Peyer's patch (tissue), 4 donors: ENCODE measurements at places on chromosomes 5 and 9. TPM values are rescaled to one million over a fixed set of nuclear protein-coding genes. Genes with fewer than 3 reads are reported as not detected.

- no peak for DNase-seq
- H3K27me3 ChIP-seq, result no peaks in the 10 kb centered on the region
- H3K27ac ChIP-seq, result no peak overlapping the region
- no peak overlapping the region for H3K4me3 ChIP-seq
- H3K4me1 ChIP-seq, result no peaks in the 10 kb centered on the region
These were observed 244.9 kb upstream of the IRX1 start for GRCh38 chr5:3350781-3351180.

DNA sequence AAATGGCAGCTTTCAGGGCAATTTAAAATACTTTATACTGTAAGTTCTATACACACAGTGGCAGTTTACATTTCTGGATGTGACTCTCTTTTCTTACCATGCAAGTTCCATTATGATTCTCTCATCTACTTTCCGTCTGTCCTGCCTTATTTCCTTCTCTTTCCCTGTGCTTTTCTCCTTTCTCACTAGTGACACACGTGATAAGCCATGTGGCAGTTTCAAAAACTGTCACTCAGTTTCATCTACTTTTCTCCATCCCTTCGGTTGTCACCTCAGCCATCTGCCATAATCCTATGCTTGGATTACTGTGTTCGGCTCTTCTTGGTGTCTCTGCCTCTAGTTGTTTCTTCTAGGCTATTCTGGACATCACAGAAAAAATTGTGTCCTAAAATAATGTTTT is 46.8 kb upstream of the ATG10 start:
- no peak overlapping the region for H3K27ac ChIP-seq
- H3K27me3 ChIP-seq, result no peaks in the 10 kb centered on the region
- H3K4me3 ChIP-seq, result no peak overlapping the region
- no peaks in the 10 kb centered on the region for H3K4me1 ChIP-seq
- H3K36me3 ChIP-seq, result no peaks in the 10 kb centered on the region

DNA sequence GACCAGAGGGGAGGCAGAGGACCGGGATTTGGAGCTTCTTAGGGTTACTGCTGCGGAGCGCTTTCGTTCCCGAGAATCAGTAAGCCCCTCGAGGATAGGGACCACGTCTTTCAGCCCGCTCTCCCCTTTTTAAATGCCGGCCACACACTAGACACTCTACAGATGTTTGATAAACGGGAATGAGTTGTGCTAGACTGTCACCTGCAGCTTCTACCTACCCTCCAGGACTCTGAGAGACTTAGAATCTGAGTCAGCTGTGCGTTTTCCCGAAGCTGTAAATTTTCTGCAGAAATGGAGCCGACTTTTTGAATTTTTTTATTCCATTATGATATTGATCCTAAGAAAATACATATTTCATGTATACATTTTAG is 670 bp downstream of the CCDC171 start:
- DNase-seq, result no peak
- H3K27me3 ChIP-seq, result no peaks in the 10 kb centered on the region

Gene PCDHGC4
- 1.7 TPM for total RNA-seq

Gene C1QTNF2
- total RNA-seq, result not detected

- no peak overlapping the region for H3K4me3 ChIP-seq
- no peak overlapping the region for H3K27ac ChIP-seq
- H3K4me1 ChIP-seq, result peaks cover 50% of the 10 kb centered on the region
- H3K36me3 ChIP-seq, result no peaks in the 10 kb centered on the region
- no peak for DNase-seq
- H3K27me3 ChIP-seq, result peaks cover 66% of the 10 kb centered on the region
These were observed 1.3 kb downstream of the PRDM12 start for GRCh38 chr9:130665431-130666392.

Gene TLX3
- total RNA-seq, result not detected

DNA sequence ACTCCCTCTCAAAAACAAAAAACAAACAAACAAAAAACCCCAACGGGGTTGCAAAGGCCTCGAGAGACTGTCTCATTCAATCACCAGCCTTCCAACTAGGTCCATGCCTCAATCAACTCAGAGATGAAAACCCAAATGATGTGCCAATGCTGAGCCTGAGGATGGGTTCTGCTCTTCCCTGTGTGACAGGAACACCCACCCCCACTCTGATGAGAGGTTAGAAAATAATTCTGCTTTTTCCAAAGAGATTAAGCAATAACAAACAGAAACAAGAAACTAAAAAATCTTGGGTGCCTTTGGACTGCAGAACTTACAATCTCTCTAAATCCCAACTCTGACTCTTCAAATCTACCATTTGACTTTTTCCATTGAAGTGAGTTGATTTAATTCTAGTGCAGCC is 25.5 kb upstream of the FBP1 start:
- H3K4me3 ChIP-seq, result no peak overlapping the region
- no peak for DNase-seq
- H3K27me3 ChIP-seq, result no peaks in the 10 kb centered on the region
- no peak overlapping the region for H3K27ac ChIP-seq
- H3K36me3 ChIP-seq, result no peaks in the 10 kb centered on the region

DNA sequence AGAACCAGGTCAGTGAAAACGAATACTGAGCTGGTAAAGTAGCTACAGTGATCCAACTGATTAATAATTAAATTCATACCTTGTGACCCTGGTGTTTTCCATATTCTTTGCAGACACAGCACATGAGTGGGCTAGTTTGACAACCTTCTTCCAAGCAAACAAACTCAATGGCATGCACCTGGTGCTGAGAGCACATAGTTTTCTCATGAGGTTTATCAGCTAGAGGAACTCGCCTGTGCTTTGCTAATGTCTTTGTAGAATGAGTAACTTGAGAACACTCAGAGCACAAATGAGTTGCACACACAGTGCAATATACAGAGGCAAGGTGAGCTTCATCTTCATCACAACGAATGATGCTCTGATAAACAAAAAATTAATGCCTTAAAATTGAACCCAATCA is 12.6 kb downstream of the TRIM23 start:
- H3K27me3 ChIP-seq, result no peaks in the 10 kb centered on the region
- no peaks in the 10 kb centered on the region for H3K36me3 ChIP-seq
- no peak for DNase-seq
- H3K4me3 ChIP-seq, result no peak overlapping the region
- no peak overlapping the region for H3K27ac ChIP-seq

DNA sequence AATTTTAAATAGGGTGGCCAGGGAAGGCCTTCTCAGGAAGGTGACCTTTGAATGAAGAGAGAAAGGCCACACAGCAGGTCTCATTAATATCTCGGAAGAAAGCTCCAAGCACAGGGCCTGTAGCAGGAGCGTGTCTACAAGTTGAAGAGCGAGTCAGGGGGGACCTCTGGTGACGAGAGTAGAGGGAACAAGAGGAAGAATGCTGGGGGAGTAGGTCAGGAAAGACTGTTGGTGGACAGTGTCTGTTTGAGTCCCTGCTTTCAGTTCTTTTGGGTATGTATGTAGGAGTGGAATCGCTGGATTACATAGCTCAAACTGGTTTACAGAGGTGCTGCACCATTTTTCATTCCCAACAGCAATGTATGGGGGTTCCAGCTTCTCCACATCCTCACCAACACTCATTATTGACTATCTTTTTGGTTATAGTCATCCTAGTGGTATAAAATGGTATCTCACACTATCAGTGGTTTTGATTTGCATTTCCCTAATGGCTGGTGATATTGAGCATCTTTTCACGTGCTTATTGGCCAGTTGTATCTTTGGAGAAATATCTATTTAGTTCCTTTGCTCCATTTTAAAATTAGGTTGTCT is 55.8 kb downstream of the NUP214 start:
- H3K36me3 ChIP-seq, result peaks cover 58% of the 10 kb centered on the region
- H3K4me3 ChIP-seq, result no peak overlapping the region
- no peak for DNase-seq
- H3K27me3 ChIP-seq, result no peaks in the 10 kb centered on the region

DNA sequence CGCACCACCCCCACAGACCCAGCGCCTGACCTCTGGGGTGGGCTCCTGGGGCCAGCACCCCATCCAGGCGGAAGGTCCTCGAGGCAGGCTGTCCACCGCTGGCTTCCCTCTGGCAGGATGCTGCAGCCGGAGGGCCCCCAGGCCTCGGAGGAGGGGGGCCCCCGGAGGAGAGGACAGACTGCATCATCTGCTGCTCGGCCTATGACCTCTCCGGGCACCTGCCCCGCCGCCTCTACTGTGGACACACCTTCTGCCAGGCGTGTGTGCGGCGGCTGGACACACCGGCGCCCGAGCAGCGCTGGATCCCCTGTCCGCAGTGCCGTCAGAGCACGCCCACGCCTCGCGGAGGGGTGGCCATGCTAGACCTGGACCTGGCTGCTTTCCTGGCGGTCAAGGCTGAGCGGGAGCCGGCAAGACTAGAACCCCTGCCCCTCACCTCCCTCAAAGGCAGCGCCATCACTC is 1.2 kb downstream of the RNF224 start:
- H3K36me3 ChIP-seq, result no peaks in the 10 kb centered on the region
- H3K27ac ChIP-seq, result no peak overlapping the region
- peaks cover 8% of the 10 kb centered on the region for H3K4me1 ChIP-seq
- H3K27me3 ChIP-seq, result no peaks in the 10 kb centered on the region

DNA sequence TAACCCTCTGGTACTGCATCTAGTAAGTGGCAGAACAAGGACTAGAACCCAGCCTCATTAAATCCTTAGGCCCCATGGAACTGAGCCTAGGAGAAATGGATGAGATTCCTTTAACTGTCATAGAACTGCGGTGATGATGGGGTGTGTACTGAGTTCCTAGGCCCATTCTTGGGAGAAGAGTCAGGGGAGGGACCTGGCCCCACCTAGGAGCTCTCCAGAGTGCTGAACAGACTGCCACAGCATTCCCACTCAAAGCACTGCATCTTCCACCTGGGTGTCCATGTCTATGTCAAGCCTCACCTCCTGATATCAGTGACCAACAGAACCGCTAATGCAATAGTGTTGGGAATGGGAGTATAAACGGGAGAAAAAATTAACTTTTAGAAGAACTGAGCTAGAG is 36.6 kb downstream of the TTLL11 start:
- DNase-seq, result no peak
- no peak overlapping the region for H3K27ac ChIP-seq
- H3K4me1 ChIP-seq, result no peaks in the 10 kb centered on the region
- H3K36me3 ChIP-seq, result no peaks in the 10 kb centered on the region
- no peaks in the 10 kb centered on the region for H3K27me3 ChIP-seq

Gene SLC46A2
- total RNA-seq, result not detected

Gene CLIC3
- not detected for total RNA-seq

GRCh38 chr9:35727676-35728040 is 4.3 kb downstream of the TLN1 start:
- peak overlapping the region; percentile 95 for H3K27ac ChIP-seq
- no peaks in the 10 kb centered on the region for H3K36me3 ChIP-seq
- peak; percentile 32 for DNase-seq
- no peaks in the 10 kb centered on the region for H3K27me3 ChIP-seq
- H3K4me1 ChIP-seq, result peaks cover 58% of the 10 kb centered on the region

DNA sequence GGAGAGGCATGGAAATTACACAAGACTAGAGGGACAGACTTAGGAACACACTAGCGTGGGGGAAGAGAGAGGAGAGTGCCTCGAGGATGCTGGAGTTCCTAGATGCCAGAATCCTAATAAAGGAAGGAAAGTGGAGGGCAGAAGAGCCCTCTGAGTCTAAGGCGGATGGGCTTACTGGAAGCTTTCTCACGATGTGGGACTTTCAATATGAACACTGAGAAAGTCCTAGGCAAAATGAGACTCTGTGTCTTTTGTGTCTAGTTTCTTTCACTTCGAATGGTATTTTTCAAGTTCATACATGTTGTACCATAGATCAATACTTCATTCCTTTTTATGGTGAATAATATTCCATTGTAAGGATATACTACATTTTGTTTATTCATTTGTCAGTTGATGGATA is 239.4 kb downstream of the NSG2 start:
- H3K27me3 ChIP-seq, result no peaks in the 10 kb centered on the region
- no peak overlapping the region for H3K4me3 ChIP-seq
- no peaks in the 10 kb centered on the region for H3K36me3 ChIP-seq
- H3K27ac ChIP-seq, result no peak overlapping the region
- H3K4me1 ChIP-seq, result no peaks in the 10 kb centered on the region

DNA sequence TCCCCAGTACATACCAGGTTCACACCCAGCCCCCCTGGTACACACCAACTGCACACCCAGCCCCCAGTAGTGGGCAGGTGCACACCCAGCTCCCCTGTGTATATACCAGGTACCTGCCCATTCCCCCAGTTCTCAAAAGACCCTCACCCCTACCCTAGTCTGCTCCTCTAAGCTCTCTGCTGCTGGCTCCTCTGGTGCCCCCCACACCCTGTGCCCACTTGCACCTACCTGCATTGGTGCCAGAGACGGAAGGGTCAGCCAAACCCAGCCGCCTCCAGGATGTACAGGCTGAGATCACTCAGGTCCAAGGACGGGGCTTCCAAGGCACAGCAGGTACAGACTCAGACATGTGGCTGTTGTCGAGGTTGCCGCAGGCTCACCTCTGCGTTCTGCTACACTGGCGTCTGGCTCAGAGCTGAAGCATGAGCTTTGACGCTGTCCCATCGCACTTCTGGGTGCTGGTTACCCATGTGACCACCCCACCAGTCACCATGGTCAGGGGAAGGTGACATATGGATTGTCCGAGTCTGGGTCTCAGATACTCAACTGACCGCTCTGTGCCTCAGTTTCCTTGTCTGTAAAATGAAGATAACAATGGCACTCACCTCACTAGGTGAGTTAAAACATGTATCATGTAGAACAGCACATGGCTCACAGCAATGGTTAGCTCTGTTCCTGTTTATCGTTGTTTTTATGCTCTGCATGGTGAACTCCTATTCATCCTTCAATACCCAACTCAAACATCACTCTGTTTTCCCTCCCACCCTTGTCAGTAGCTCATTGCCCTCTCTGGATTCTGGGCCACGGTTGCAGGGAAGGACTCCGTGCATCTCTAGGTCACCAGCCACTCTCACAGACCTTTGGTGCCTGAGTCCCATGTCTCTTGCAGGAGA is 45.3 kb upstream of the SUSD3 start:
- no peaks in the 10 kb centered on the region for H3K27me3 ChIP-seq
- no peak overlapping the region for H3K27ac ChIP-seq
- peak; percentile 38 for DNase-seq
- no peaks in the 10 kb centered on the region for H3K4me1 ChIP-seq
- no peak overlapping the region for H3K4me3 ChIP-seq

GRCh38 chr5:181221105-181221791 is 1.8 kb upstream of the TRIM41 start:
- peaks cover 36% of the 10 kb centered on the region for H3K4me1 ChIP-seq
- no peaks in the 10 kb centered on the region for H3K27me3 ChIP-seq
- DNase-seq, result peak; percentile 67
- H3K27ac ChIP-seq, result peak overlapping the region; percentile 94
- H3K36me3 ChIP-seq, result no peaks in the 10 kb centered on the region
- H3K4me3 ChIP-seq, result no peak overlapping the region

Gene C9orf153
- not detected for total RNA-seq

DNA sequence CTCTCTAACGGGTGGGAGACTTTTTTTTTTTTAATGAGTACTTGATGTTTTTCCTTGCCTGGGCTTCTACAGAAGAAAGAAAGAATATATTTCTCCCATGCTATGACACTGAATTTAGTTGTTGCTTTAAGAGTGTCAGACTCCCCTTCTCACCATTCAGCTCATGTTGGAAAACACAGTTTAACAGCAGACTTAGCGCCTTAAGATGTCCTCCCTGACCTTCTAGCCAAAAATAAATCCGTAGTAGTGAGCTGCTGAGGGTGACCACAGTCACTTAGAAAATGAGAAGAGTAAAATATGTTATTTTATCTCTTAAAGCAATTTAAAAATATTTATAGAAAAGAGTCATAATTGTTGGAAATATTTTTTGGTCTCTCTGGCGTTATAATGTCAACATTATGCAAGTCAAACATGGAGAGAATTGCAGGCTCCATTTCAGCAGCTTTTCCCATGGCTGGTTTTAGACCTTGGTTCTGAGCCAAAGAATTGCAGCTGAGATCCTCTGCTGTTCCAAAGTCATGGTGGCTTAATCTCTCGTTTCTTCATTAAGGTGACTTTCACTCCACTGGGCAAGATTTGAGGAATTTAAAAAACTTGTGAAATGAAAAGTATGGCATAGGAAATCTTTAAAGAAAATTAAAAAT is 143.5 kb downstream of the GHR start:
- no peak for DNase-seq
- no peak overlapping the region for H3K27ac ChIP-seq
- H3K4me1 ChIP-seq, result no peaks in the 10 kb centered on the region
- H3K4me3 ChIP-seq, result no peak overlapping the region
